Testis (tissue), 5 donors: ENCODE measurements at places on chromosomes 7 and 10. TPM values are rescaled to one million over a fixed set of nuclear protein-coding genes. Genes with fewer than 3 reads are reported as not detected.

The PKD2L1 gene
- total RNA-seq, result 1.6 TPM

The SUN3 gene
- total RNA-seq, result 29.1 TPM

The IDI2 gene
- 1.1 TPM for total RNA-seq

DNA sequence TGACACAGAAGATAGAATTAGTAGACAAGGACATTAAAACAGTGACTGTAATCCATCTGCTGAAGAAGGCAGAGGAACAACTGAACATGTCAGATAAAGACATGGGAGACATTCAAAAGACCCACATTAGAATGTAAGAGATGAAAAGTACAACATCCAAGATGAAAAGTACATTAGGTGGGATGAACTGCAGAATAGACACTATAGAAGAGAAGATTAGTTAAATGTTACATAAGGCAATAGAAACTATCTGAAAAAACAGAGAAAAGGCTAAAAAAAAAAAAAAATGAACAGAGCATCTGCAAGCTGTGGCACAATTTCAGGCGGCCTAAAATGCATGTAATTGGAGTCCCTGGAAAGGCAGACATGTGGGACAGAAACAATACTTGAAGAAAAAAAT lies 21.6 kb downstream of the NUB1 start:
- H3K27me3 ChIP-seq, result no peaks in the 10 kb centered on the region
- no peak for DNase-seq
- H3K4me3 ChIP-seq, result no peak overlapping the region
- no peaks in the 10 kb centered on the region for H3K36me3 ChIP-seq
- no peak overlapping the region for H3K27ac ChIP-seq

DNA sequence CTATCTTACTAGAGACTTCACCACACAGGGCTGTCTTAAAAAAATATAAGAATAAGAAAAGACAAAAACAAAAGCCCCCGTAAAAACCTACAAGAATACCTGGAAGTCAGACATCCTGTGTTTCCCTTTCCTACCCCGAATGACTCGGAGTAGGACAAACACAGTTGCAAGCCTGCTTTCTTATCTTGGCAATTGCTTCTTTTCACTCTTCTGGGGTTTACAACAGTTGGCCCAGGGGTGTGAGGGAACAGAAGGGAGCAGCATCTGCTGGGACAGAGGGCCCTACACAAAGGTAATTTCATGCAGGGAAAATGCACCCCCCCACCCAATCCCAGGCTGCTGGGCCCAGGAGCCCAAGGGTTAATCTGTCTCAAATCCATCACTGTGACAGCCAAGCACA lies 220.6 kb downstream of the ARHGAP12 start:
- no peak for DNase-seq
- H3K4me1 ChIP-seq, result peaks cover 22% of the 10 kb centered on the region
- no peak overlapping the region for H3K4me3 ChIP-seq
- no peaks in the 10 kb centered on the region for H3K36me3 ChIP-seq

DNA sequence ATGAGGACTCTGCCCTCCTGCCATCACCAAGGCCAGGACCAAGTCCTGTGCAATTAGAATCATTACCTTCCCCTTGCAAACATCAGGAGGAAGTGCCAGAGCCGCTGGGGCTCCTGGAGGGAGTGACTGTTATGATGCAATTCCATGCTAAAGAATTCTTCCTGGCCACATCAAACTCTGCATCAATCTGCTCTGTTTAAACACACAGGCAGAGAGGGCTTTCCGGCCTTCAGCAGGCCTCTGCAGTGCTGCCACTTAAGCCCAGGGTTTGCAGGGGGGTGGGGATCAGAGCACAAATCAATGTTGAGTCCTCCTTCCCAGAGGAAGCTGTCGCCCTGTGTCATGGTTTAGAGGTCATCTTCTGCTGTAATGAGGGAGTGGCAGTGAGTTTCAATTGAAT lies 58.1 kb downstream of the CTBP2 start:
- H3K36me3 ChIP-seq, result no peaks in the 10 kb centered on the region
- H3K27ac ChIP-seq, result no peak overlapping the region
- no peak overlapping the region for H3K4me3 ChIP-seq
- DNase-seq, result no peak

- H3K27me3 ChIP-seq, result no peaks in the 10 kb centered on the region
- no peaks in the 10 kb centered on the region for H3K36me3 ChIP-seq
- no peak overlapping the region for H3K4me3 ChIP-seq
Observed at GRCh38 chr7:77330169-77330882, 85.8 kb downstream of the GSAP start.
